NCI-H1436 treated with DMSO at 0.1 percent for 48 hours (cell line): ENCODE measurements at places on chromosomes 1 and 21.

- no peak for DNase-seq
Measured at GRCh38 chr21:34558166-34558565, 46.2 kb upstream of the KCNE1 start.

- no peak for DNase-seq
Measured at GRCh38 chr1:119009312-119009655, 21.1 kb upstream of the TBX15 start.

DNA sequence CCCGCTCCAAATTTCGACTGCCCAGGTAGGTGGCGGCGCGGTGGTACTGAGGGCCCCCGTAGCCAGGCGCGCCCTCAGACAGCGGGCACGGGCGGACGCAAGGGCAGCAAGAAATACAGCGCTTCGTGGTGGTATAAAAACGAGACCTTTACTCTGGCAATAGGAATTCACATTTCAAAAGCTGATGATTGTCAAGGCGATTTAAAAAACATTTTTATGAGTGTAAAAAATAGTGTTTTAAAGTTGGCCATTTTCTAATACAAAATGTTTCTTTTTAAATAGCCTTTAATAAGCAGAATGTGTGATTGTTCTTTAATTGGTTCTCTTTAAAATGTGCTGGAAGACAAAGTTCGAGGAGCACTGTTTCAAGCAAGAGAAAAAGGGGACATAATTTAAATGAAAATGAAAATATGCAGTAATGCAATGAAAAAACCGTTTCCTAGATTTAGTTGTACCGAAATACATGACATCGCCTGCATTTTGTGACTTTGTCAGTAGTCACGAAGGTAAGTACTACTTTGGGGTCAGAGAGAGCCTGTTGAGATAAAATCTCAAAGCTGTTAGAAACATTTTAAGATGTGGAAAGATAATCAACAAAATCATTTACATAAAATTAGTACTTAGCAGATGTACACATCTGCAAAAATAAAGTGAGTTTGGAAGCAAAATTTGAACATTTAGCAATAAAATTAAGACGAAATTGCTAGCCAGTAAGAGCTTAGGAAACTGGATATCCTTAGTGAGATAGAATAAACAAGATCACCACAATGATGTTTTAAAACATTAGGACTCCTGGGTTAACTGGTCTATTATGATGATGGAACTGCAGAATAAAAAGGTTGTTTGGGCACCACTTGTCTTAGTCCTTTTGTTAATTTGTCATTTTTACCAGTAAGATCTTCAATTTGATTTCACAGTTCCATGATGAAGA, 1.1 kb upstream of the PSMG1 start:
- no peak for DNase-seq

DNA sequence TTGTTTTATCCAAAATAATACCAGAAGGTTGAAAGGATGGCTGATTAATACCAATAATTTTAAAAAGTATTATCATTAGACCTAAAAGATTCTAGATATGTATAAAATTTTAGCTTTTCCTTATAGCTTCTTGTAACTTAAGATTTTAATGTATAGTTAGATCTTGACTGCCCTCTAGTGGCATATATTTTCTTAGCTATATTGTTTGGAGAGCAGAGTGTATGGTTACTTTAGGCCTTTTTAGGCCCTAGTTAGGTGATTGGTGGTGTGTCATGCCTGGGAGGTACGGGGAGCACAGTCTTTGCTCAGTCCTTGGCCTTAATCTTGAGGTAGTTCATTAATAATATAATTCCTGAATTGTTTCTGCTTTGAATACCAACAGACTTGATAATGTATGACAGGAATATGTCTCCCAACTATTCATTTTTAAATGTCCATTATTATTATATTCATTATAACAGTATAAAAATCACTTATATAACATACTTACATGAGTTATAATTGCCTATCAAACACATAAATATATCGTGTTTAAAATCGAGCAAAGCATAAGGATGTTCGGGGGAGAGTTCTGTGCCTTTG, 328.4 kb downstream of the ZP4 start:
- peak; percentile 40 for DNase-seq

DNA sequence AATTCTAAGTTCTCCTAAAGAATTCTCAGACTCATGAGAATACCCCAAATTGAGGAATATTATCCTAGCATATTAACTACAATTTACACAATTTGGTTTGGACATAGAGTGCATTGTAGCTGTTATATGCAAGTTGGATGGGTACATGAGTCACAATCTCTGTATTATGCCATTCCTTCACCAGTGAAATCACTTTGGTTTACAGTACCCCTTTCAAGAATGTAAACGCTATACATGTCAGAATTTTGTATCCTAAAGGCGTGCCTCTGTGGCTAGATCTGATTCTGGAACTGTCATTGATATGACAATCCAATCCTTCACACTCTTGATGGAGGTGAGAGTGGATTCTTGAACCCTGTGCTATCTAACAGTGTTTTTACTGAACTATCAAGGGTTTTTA, 6.7 kb upstream of the IL10RB start:
- DNase-seq, result no peak

DNA sequence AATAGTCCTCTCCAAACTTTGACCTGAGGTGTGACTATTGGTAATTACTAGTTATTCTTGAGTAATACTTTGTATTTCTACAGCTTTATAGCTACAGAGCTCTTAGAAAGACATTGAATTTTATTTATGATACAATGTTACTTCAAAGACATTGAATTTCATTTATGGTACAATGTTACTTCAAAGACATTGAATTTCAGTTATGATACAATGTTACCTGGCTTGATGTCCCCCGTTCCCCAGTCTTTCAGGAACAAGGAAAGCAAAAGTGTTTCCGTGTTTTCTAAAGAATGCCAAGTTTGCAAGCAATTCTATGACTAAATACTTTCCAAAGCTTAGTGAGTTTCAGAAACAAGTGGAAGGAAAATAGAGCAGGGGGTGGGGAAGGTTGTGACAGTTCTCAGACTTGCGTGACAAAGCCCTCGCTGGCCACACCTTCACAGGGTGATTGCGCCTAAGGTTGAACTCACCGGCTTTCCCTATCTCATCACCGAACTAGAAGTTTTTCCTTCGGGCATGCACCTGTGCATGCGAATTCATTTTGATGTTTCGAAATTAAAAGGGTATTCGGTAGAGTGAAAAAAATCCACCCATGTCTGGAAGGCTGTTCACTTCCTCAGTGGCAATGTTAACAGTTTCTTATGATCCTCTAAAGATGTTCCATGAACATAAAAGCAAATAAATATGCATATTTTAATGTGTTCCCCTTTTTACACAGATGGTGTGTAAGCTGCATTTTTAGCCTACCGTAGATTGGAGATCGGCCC, 909 bp upstream of the PAXBP1 start:
- DNase-seq, result no peak

GRCh38 chr1:147496571-147497210, 44.6 kb upstream of the BCL9 start:
- DNase-seq, result no peak

DNA sequence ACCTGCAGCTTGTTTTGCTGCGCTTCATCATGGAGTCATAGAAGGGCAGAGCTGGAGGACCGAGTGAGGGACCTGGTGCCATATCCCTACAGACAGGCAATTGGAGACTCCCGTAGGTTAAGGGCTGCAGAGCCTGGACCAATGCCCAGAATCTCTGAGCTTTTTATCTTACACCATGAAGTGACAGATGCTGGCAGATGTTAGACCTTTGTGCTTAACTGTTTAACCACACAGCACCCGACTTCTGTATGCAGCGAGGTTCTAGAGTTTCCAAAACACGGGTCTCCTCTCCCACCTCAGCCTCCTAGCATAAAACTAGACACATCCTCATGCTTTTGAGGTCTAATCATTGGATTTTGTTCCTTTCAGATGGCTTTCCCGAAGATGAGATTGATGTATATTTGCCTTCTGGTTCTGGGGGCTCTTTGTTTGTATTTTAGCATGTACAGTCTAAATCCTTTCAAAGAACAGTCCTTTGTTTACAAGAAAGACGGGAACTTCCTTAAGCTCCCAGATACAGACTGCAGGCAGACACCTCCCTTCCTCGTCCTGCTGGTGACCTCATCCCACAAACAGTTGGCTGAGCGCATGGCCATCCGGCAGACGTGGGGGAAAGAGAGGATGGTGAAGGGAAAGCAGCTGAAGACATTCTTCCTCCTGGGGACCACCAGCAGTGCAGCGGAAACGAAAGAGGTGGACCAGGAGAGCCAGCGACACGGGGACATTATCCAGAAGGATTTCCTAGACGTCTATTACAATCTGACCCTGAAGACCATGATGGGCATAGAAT, 47.6 kb downstream of the B3GALT5 start:
- no peak for DNase-seq

DNA sequence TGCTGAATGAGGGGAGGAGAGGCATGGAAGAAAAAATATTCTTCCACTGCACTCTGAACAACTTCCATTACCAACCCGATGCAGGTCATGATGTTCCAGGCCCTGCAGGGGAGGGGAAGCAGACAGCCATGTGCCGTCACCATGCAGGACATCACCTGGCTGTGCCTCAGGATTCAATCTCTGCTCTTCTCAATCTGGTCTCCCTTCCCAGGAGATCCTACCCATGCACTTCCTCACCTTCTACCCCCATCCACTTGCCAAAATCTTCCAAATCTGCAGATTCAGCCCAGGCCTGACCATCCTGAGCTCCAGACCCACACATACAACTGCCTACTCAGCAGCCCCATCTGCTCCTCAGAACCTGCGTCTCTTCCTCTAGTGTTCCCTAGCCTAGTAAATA, 5.8 kb upstream of the PAQR6 start:
- DNase-seq, result no peak

- no peak for DNase-seq
Measured at GRCh38 chr1:179175011-179175841, 54.3 kb downstream of the ABL2 start.

- no peak for DNase-seq
Measured at GRCh38 chr1:195097316-195097715, 1510.9 kb downstream of the KCNT2 start.

DNA sequence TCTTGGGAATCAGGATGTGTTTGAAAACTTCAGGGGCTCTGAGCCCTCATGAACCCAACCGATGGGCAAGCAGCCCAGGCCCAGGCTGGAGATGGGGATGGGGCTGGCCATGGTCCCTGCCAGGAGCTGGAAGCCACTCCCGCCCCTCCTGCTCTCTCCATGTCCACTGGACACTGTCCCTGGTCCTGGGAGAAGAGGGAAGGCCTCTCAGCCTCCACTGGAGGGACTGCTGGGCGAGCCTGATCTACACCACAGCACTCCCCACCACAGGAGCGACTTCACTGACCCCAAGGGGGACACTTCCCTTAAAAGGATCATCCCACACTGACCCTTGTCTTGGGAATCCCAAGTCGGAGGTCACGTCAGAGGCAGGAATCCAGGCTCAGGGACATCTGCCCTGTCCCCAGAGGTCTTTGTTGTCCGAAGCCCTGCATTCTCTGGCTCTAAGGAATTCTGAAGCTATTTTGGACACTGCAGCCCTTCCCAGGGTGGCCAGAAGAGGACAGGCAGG, 16.9 kb upstream of the COL18A1 start:
- DNase-seq, result no peak

GRCh38 chr1:41663671-41664400, 179.4 kb upstream of the EDN2 start:
- no peak for DNase-seq

DNA sequence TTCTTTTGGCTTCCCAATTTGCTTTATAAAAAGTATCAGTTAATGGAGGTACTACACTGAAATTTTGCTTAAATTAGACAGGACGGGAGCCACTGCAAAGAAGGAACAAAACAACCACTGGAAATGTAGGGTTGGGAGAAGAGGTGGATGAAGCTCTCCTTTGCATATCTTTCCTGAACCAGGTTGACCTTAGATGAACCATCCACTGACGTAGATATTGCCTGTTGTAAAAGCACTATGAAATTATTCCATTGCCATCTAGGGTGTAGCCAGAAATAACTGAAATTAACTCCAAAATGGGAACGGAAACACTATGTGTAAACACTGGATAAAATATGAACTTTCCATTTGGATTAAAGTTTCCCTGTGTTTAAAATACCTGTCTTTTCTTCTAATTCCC, 1.2 kb upstream of the ABL2 start:
- no peak for DNase-seq

- no peak for DNase-seq
Measured at GRCh38 chr1:194230351-194231144, 1044.1 kb upstream of the B3GALT2 start.

DNA sequence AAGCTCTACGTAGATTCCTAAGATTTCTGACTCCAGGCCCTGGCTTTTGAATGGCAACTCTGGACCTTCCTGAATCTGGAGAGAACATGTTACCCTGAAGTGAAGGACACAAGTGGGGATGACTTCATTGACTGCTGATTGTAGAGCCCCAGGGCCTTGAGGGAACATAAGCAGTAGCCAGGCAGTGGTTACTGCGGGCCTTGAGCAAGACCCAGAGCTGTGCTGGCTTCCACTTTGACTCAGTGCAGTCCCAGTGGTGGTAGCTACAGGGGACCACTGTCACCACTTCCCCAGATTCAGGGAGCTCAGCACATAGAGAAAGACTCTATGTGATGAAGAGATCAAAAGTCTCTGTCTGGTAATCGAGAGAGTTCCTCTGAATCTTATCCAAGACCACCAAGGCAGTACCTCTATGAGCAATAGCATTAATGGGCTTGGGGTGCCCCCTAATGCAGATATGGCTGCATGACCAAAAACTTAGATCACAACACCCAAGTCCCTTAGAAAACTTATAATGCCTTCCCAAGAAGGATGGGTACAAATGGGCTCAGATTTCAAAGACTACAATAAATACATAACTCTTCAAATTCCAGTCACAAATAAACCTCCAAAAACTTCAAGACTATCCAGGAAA, 1278.3 kb downstream of the AMY1C start:
- DNase-seq, result no peak

DNA sequence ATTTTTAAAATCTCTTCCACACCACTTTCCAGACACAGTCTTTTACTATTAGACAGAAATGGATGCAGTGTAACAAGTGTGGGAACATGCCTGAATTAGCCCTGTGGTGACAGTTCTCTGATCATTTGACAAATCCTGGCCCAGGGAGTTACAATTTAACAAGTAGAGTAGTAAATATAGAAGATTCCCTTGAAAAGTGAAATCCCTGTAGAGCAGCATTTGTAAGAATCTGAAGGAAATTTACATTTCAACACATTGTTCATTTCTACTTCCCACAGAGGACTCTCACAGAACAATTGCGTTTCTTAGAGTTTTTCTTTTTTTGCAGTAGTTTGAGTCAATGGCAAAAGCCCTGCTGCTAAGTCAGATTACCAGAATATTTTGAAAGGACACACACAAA, 458.3 kb upstream of the BRINP3 start:
- DNase-seq, result no peak

- no peak for DNase-seq
Measured at GRCh38 chr1:1600861-1601563, 1.1 kb upstream of the FNDC10 start.

DNA sequence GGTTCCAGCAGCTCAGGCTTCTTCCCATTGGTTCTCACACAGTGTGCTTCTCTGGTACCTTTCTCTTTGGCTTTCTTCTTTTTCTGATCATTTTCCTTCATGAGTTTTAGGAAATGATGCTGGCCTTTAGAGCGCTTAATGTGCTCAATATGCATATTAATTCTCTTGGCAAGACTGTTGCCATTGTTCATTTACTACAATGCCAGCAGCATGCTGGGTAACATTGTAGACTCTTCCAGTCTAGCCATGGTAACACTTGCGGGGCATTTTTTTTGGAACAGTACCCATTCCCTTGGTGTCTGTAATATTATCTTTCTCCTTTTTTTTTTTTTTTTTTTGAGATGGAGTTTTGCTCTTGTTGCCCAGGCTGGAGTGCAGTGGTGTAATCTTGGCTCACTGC, 21.7 kb downstream of the UBE4B start:
- DNase-seq, result no peak

GRCh38 chr1:234213658-234214128, 159.6 kb upstream of the COA6 start:
- no peak for DNase-seq
